ENCODE measurements at places on chromosomes 12 and 14.

GRCh38 chr14:92613008-92613658 lies 99.6 kb downstream of the RIN3 start:
- peak; percentile 51 for DNase-seq

DNA sequence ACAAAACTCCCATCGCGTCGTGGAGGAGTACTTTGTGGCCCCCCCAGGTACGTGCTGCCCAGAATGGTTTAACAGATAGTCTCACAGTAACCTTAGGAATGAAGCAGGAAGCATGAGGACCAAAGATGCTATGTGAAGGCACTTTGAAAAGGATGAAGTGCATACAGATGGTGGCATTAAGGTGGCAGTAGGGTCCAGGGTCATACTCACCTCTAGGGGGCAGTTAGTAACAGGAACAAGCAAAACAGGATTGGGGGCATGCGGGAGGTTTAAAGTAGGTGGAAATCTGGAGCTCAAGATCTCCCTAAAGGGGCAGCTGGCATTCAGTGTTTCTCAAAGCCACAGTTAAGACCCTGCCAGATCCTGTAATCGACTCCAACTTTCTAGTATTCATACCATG lies 10.9 kb downstream of the GATC start:
- no peak for DNase-seq

GRCh38 chr14:87231336-87232026 lies 761.5 kb downstream of the GALC start:
- no peak for DNase-seq

DNA sequence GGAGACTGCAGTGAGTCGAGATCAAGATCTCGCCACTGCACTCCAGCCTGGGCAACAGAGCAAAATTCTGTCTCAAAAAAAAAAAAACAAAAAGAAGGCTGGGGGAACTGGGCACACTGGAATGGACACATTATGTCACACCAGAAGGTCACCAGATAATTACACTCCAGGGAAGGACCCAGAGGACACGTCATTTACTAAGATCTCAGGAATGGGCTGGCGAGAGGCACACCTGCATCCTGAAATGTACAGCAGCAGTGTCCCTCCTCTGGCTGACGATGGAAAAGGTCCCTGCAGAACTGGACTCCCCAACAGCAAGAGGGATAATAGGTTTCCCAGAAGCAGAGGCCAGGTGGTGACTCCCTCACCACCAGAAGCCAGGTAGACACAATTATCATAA lies 243.5 kb downstream of the BCL11B start:
- DNase-seq = no peak

DNA sequence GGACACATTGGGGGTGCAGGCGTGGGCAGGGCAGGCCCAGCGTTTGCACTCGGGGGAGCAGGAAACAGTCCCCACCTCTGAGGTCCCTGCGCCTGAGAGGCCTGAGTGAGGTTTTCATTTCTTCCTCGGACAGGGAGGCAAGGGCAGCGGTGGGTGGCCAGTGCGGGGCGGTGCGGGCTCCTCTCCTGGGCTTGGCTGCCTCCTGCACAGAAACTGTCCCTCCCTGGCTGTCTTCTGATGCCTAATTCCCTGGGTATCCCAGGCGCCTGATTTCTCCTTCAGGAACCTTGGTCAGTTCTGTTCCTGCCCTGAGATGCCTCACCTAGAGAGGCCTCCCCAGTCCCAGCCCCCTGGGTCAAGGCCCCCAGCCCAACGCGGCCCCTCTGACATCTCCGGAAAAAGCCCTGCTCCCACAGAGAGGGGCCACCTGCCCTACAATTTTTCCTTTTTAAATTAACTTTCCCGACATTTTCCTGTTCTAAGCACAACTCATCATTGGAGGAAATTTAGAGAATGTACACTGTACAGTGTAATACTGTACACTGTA lies 260.3 kb downstream of the ADGRD1 start:
- DNase-seq = no peak

DNA sequence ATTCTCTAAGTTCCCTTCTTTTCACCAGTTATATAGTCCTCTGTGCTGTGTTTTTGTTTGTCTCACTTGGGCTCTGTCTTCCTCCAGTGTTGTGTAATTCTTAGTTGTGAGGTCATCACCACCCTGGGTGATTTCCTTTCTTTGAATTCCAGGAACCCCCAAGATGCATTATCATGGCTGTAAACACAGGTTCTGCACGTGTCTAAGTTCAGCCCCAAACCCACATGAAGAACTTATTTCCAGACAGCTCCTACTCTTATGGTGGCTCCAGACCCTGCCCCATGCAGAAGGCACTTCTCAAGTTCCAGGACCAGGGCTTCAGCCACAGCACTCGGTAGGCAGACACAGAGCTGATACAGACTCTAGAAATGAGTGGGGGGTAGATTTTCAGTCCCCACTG lies 560.5 kb downstream of the BCL11B start:
- DNase-seq = no peak

GRCh38 chr12:30968211-30968610 lies 41.7 kb downstream of the TSPAN11 start:
- DNase-seq = no peak

- DNase-seq = no peak
Observed at GRCh38 chr12:124482567-124482893, 84.9 kb downstream of the NCOR2 start.

DNA sequence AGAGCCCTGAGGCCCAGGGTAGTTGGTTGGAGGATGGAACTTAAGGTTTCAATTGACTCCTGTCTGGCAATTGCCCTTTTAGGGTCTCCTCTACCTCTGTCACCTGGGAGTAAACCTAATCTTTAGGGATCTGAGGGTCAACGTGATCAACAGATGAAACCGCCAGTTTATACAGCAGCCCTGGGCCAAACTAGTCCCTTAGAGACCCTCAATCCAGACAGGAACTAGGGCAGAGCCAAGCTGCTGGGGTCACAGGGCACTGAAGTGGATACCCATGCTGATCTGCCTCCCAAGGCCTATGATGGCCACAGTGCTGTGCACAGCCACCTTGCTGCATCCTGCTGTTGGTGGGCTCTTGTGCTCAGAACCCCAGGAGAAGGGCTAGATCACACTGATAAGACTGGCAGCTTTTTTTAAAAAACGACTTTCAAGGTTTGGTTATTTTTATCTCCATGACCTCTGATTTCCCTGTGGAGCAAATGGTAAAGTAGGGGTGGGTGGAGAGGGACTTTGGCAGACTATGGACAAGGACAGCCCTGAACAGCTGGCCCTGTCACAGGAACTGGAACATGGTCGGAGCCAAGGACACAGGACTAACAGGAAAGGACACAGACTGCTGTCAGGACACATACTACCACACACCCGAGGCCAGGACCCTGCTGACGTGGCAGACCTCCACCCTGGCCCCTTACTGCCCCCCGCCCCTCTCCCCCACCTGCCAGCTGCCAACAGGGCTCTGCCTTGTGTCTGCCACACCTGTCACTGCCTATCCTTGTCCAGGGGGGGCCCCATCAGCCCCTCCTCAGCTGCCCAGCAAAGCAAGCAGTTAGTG lies 474 bp downstream of the FITM1 start:
- DNase-seq = no peak

- no peak for DNase-seq
Observed at GRCh38 chr14:39459795-39460478, 27.7 kb upstream of the FBXO33 start.

GRCh38 chr12:78192979-78193378 lies 362.3 kb downstream of the NAV3 start:
- DNase-seq = no peak

DNA sequence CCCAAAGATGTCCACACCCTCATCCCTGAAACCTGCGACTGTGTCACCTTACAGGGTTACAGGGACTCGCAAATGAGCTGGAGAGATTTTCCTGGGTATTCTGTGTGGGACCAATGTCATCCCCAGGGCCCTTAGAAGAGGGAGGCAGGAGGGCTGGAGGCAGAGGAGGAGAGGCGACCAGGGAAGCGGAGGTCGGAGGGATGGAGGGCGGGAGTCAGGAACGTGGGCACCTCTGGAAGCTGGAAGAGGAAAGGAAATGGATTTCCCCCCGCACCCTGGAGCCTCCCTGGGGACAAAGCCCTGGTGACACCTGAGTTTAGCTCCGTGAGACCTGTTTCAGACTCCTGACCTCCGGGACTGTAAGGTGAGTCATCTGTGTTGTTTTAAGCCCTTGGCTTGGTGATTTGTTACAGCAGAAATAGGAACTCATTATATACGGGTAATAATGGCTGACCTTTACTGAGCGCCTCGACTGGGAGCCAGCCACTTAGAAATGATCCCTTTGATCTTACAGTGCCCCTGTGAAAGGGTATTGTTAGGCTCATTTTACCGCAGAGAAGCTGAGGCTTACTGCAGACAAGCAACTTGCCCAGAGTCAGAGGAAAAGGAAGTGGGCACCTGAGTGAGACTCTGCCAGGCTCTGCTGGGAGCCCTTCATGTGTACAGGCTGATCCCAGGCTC lies 29.3 kb upstream of the FZD10 start:
- DNase-seq = no peak

- DNase-seq = no peak
Observed at GRCh38 chr12:53097207-53097563, 282 bp upstream of the IGFBP6 start.

- DNase-seq = no peak
Observed at GRCh38 chr14:50668826-50669143, 679 bp upstream of the SAV1 start.

GRCh38 chr12:123601602-123602489 lies at the start of gene DDX55:
Gene DDX55 (plus strand): TSS chr12:123602099. CDS start chr12:123602149, 50 bp downstream.
- DNase-seq = peak; percentile 90

DNA sequence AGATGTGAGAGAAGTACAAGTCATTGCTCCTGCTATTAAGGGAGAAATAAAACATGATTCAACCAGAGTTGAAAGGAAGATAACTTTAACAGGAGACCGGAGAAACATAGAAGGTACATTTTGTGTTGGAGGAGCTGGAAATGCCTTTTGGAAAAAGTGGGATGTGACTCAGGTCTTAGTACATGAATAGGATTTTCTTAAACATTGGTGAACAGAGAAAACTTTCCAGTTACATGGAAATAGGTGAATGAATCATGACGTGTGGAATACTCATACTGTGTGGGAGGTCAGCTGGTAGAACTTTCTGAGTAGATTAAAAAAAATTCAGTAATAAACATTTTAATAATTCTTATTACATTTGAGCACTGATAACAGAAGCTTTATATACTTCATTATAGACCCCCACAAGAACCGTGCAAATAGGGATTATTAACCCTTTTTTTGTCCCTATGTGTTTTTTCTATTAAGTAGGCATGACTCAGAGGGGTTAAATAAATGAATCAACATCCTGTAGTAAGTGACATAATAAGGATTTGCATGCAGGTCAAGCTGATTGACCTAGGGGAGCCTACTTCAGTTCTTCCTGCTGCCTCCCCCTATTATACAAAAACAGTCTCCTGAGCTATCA lies 710.5 kb downstream of the NOVA1 start:
- DNase-seq = no peak

- DNase-seq = no peak
Observed at GRCh38 chr14:27372771-27373170, 774.9 kb upstream of the NOVA1 start.

DNA sequence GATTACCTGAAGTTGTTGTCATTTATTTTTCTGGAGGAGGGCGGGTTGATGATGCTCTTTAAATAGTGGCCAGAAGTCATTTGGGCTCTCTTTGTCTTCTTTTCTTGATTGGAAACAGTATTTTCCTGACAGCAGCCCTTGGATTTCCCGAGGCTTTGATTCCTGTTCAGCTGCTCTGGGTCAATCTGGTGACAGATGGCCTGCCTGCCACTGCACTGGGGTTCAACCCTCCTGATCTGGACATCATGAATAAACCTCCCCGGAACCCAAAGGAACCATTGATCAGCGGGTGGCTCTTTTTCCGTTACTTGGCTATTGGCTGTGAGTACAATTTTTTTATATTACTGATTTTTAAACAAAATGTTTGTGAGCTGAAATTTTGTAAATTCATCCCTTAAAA lies 60.4 kb downstream of the ANAPC7 start:
- DNase-seq = no peak

GRCh38 chr14:101404426-101405170 lies 156.7 kb upstream of the DIO3 start:
- no peak for DNase-seq

DNA sequence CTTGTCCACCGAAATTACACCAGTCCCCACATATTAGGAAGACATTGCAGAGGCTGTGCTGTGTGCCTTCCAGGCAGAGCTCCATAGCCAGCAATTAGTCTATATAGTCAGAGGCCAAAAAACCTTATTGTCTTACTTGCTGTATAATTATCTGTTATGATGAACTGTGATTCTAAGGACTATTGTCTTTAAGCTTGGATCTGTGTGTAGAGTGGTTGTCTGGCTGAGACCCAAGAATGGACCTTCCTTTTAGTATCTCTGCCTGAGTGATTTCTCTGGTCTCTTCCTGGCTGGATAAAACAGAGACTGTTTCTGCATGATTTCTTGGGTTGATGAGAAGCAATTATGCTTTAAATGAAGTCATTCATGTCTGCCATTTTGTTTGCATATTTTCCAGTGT lies 465.3 kb downstream of the PRKD1 start:
- DNase-seq = no peak

DNA sequence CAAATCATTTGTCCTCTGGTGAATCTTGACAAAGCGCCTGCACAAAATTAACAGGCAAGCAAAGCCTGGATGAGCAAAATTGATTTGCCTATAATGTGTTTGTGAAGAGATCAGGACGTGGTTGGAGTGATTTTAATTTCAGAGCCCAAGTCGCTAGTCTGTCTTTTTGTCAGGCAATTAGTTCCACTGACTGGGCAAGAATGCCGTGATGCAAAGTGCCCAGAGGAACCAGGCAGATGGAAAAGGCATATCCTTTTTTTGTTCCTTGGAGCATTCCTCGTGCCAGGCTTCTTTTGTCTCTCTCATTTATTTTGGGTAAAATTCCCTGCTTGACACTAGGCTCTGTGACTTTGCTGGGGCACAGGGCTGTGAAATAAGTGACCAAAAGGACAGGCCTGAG lies 65.9 kb upstream of the CCDC198 start:
- DNase-seq = no peak
